Fibroblast of the aortic adventitia (primary cell): ENCODE measurements at places on chromosomes 4 and X. TPM values are rescaled to one million over a fixed set of nuclear protein-coding genes. Genes with fewer than 3 reads are reported as not detected.

Gene CLNK
- 0.08 TPM in 1 of 2 replicates, not detected in the other for total RNA-seq

Gene NOX1
- total RNA-seq, result not detected in 2 replicates

Gene XAGE2
- not detected in 2 replicates for total RNA-seq

Gene NR3C2
- total RNA-seq, result 2.4 and 4.7 TPM in 2 replicates

Gene PLA2G12A
- total RNA-seq, result 12.3 and 17.7 TPM in 2 replicates

Gene MND1
- 2.4 and 15.5 TPM in 2 replicates for total RNA-seq

Gene IL3RA
- 0.09 TPM in 1 of 2 replicates, not detected in the other for total RNA-seq
